ENCODE measurements at places on chromosomes 16 and 17. TPM values are rescaled to one million over a fixed set of nuclear protein-coding genes. Genes with fewer than 3 reads are reported as not detected.

Gene PRR11
- total RNA-seq = 1.3 TPM

Gene OTOA
- total RNA-seq = 0.31 TPM

Gene PCGF2
- not detected for total RNA-seq

Gene RHBDL1
- 0.84 TPM for total RNA-seq

Gene GP2
- not detected for total RNA-seq

Gene ELMO3
- 0.31 TPM for total RNA-seq

Gene TK2
- total RNA-seq = 8.8 TPM

Gene GAST
- not detected for total RNA-seq

Gene KRT17
- 0.42 TPM for total RNA-seq

Gene PLCD3
- 1.9 TPM for total RNA-seq

Gene NLRC5
- 246 TPM for total RNA-seq

Gene KIF2B
- total RNA-seq = not detected

Gene FLYWCH2
- 8.1 TPM for total RNA-seq

Gene PLA2G10
- not detected for total RNA-seq

Gene MMP25
- 1.7 TPM for total RNA-seq

Gene KRTAP2-3
- not detected for total RNA-seq

Gene RAB40C
- total RNA-seq = 6.6 TPM

Gene EVPLL
- total RNA-seq = not detected

Gene CSH2
- 0.10 TPM for total RNA-seq

Gene BAIAP3
- 2.3 TPM for total RNA-seq

Gene C16orf54
- total RNA-seq = 87.9 TPM

Gene GSDMA
- 0.94 TPM for total RNA-seq

Gene KRT33A
- not detected for total RNA-seq

Gene HSD3B7
- 0.73 TPM for total RNA-seq

Gene KRTAP2-2
- not detected for total RNA-seq

Gene PRSS8
- total RNA-seq = not detected

Gene FAM171A2
- 0.10 TPM for total RNA-seq

Gene TMEM238L
- total RNA-seq = not detected

Data from mononuclear cell (primary cell).